Ovary (tissue), 10 donors: ENCODE measurements at places on chromosomes 11 and 22. TPM values are rescaled to one million over a fixed set of nuclear protein-coding genes. Genes with fewer than 3 reads are reported as not detected.

The CRELD2 gene
- polyA plus RNA-seq: 9.5 TPM

The BTG4 gene
- not detected for polyA plus RNA-seq

GRCh38 chr11:46903846-46904245 is 14.5 kb downstream of the LRP4 start:
- DNase-seq: no peak

DNA sequence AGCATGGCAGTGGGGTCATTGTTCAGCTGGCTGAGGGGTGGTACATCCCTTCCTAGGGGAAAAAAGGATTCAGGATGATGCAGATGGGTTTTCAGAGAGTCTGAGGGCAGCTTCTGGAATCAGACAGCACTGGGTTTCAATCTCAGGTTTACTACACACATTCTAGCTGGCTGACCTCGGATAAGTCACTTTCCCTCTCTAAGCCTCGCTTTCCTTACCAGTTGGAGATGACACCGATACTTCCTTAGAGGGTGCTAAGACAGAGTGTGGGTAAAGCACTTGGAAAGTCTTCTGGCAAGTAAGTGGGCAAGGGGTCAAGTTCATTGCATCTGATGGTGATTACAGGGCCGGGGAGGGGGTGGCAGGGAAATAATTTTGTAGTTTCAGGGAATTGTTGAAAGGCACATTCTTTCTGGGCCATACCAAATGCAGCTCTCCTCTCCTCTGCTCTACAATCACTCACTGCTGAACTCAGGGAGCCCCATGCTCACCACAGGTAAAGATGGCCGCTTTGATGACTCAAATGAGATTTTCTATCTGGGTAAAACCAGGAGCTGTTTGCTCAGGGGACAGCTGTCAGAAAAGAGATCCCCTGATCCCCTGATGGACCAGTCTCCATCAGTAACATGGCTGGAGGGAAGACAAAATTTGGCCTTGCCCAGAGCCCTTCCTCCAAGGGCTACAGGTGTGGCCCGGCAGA is 6.5 kb upstream of the MIAT start:
- no peak for DNase-seq

DNA sequence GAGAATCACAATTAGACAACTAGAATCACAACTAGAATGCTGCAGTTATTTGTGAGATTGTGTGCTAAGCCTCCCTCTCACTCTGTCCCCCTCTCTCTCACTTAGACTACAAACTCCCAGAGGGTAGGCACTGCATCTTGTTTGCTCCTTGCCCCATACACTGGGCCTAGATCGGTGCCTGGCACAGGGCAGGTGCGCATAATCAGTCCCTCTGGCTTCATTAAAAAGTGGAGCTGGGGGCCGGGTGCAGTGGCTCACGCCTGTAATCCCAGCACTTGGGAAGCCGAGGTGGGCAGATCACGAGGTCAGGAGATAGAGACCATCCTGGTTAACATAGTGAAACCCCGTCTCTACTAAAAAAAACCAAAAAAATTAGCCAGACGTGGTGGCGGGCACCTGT is 456.8 kb downstream of the MIAT start:
- no peak for DNase-seq
